Endodermal cell (in vitro differentiated cells): ENCODE measurements at places on chromosomes 4 and X. TPM values are rescaled to one million over a fixed set of nuclear protein-coding genes. Genes with fewer than 3 reads are reported as not detected.
A peak's percentile ranks its signal among the peaks of the same experiment; 100 is the strongest.

RBM41 gene
- total RNA-seq = 22.8 and 26.1 TPM in 2 replicates

AWAT2 gene
- not detected in 2 replicates for total RNA-seq

- H3K4me1 ChIP-seq = no peaks in the 10 kb centered on the region
- H3K4me3 ChIP-seq = no peak overlapping the region
- no peaks in the 10 kb centered on the region for H3K27me3 ChIP-seq
- H3K36me3 ChIP-seq = no peaks in the 10 kb centered on the region
These were observed 24.4 kb upstream of the SMARCA5 start for GRCh38 chr4:143489106-143489505.

DNA sequence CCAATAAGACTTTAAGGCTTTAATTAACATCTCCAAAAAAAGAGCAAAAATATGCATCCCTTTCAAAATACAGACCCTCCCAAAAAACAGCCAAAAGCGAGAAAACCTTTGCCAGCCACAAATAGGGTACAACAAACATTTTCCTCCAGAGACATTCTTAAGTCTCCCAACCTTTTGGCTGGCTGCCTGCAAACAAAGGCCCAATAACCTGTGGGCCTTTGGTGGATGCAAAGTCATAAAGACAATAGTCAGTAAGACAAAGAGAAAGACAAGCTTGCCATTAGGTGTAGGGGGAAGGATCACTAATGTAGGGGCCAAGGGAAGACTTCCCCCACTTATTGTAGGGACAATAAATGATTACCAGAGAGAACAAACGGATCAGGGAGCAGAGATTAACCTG, 215.5 kb upstream of the ZFP42 start:
- H3K27me3 ChIP-seq = no peaks in the 10 kb centered on the region
- no peak for DNase-seq
- no peak overlapping the region for H3K4me3 ChIP-seq
- no peaks in the 10 kb centered on the region for H3K4me1 ChIP-seq
- H3K27ac ChIP-seq = no peak overlapping the region

- no peak for DNase-seq
- H3K27me3 ChIP-seq = no peaks in the 10 kb centered on the region
- no peak overlapping the region for H3K4me3 ChIP-seq
- H3K27ac ChIP-seq = no peak overlapping the region
- peaks cover 11% of the 10 kb centered on the region for H3K4me1 ChIP-seq
These were observed 103.0 kb upstream of the MBNL3 start for GRCh38 chrX:132591719-132592275.

DNA sequence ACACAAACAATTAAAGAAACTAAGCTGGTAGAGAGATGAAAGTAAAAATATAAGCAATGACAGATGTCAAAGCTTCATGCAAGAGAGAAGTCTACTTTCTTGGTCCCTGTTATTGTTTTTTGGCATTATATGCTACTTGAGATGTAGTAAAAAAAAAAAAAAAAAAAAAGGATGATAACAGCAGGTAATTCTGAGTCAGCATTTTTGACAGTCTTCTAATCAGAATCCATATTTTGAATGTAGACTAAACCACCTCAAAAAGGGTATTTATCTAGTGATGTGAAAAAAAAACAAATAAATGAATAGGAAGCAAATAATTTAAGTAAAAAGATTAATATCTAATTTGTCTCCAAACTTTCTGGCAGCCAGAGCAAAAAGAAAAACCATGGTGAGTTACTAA, 422.2 kb upstream of the CPEB2 start:
- DNase-seq = no peak
- H3K36me3 ChIP-seq = no peaks in the 10 kb centered on the region
- H3K4me1 ChIP-seq = no peaks in the 10 kb centered on the region
- no peak overlapping the region for H3K27ac ChIP-seq
- no peak overlapping the region for H3K4me3 ChIP-seq

DNA sequence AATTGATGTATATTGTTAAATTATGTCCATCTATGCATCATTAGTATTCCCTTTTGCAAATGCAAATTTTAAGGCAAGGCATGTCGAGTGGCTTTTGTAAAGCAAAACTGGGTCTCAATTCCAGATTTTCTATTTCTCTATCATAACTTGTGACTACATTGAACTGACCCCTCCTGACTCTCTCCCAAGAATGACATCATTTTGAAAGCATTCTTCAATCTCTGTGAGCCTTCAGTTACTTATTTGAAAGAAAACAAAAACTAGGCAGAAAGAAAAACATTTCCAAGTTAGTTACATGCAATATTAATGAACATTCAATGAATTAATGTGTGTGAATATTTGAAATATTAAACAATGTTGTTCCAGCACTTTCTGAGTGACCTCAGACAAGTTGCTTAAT, 314.3 kb upstream of the CLNK start:
- H3K27ac ChIP-seq = no peak overlapping the region
- H3K27me3 ChIP-seq = no peaks in the 10 kb centered on the region
- H3K4me1 ChIP-seq = peaks cover 4% of the 10 kb centered on the region

OTUD6A gene
- total RNA-seq = not detected in 2 replicates

- H3K27ac ChIP-seq = no peak overlapping the region
- DNase-seq = no peak
- no peaks in the 10 kb centered on the region for H3K4me1 ChIP-seq
- no peak overlapping the region for H3K4me3 ChIP-seq
- no peaks in the 10 kb centered on the region for H3K36me3 ChIP-seq
- no peaks in the 10 kb centered on the region for H3K27me3 ChIP-seq
These were observed 44.2 kb downstream of the GSX2 start for GRCh38 chr4:54144199-54144598.

DNA sequence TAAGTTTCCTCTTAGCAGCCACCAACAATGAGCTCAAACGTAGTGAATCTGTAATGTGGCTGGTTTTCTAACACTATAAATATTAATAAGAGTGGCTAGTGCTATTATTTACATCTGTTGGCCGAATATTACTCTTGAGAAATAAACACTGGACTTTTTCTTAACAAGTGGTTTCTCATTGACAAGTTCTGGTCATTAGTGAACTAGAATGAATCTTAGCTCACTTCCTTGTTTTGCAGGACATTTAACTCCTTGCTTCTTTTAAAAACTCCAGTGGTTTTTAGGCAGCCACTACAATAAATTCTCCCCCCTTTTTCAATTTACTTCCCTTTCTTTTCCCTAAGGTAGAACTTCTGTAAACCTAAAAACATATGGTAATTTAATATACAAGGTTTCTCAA, 177.2 kb downstream of the ARAP2 start:
- no peak for DNase-seq
- no peaks in the 10 kb centered on the region for H3K4me1 ChIP-seq
- no peaks in the 10 kb centered on the region for H3K36me3 ChIP-seq
- H3K4me3 ChIP-seq = no peak overlapping the region

GABRA4 gene
- 0.37 and 0.68 TPM in 2 replicates for total RNA-seq

DNA sequence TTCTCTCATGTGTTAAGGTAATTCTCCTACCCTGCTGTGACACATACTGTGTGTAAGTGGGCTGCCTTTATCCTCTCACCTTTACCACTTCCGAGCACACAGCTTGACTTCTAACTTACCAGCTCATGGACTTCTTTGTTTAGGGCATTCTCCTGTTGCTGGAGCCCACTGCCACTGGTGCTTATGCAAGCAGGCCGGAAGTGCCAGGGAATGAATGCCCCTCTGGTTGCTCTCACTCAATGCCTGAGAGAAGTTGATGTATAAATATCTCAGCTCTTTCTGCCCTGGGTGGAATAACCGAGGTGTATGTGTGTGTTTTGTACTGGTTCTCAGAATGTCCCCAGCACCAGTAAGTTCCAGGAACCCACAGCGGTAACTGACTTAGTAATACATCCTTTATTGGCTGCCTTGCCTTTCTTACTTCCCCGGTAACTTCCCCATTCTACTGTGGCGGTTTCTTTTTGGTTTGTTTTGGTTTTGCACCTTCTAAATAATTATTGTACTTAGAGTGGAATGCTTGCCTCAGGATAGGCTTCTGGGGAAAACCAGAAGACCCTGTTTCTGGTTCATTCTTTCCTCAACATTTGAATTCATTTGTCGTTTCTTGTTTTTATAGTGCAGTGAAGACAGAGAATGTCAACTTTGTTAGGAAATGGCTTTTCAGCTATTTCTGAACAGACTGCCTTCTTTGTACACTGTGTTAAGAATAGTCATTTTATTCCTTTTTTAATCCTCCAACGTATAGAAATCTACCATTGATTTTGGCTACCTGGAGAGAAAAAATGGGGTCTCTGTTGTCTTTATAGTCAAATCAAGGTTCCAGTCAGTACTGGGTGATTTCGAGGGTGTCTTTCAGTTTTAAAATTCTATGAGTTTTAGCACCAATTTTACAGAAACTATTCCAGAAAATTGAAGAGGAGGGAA, 45.4 kb downstream of the CXorf58 start:
- H3K27me3 ChIP-seq = no peaks in the 10 kb centered on the region
- no peak overlapping the region for H3K27ac ChIP-seq
- H3K4me3 ChIP-seq = no peak overlapping the region
- no peaks in the 10 kb centered on the region for H3K36me3 ChIP-seq

DNA sequence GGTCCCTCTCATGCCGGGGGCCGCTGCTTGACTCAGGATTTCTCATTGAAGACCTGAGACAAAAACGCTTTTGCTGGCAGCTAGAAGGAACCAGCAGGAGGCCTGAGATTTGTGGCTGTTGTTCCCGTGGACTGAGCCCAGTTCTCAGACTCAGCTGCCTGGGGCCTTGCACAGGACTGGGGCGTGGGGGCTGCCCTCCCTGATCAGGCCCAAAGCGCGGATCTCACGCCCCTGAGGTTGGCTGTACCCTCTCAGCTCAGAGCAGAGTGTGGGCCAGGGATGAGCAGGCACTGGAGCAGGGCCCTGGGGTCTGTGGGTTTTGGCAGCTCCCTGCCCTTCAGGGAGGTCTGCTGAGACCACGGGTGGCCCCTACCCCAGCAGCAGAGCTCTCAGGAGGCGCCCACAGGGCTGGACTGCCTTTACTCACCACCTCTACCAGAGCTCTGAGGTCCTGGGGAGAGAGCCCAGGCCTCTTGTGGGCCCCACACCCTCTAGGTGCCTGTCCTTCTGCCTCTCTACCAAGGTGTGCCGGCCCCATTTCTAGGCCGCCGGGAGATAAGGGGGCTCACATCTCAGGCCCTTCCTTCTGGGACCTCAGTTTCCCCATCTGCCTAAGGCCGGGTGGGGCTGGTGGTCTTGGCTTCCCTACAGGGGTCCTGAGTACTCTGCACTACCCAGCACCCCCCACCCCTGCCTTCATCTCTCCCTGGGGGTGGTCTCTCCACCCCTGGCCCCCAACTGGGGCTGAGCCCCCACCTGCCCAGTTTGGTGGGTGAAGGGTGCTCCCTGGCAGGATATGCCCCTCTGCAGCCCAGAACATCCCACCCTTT, 5.6 kb downstream of the MSANTD1 start:
- H3K27ac ChIP-seq = peak overlapping the region; percentile 38
- no peaks in the 10 kb centered on the region for H3K36me3 ChIP-seq
- H3K4me1 ChIP-seq = no peaks in the 10 kb centered on the region
- peak; percentile 34 for DNase-seq
- no peak overlapping the region for H3K4me3 ChIP-seq

FRAS1 gene
- total RNA-seq = 61.2 and 77.0 TPM in 2 replicates

DNA sequence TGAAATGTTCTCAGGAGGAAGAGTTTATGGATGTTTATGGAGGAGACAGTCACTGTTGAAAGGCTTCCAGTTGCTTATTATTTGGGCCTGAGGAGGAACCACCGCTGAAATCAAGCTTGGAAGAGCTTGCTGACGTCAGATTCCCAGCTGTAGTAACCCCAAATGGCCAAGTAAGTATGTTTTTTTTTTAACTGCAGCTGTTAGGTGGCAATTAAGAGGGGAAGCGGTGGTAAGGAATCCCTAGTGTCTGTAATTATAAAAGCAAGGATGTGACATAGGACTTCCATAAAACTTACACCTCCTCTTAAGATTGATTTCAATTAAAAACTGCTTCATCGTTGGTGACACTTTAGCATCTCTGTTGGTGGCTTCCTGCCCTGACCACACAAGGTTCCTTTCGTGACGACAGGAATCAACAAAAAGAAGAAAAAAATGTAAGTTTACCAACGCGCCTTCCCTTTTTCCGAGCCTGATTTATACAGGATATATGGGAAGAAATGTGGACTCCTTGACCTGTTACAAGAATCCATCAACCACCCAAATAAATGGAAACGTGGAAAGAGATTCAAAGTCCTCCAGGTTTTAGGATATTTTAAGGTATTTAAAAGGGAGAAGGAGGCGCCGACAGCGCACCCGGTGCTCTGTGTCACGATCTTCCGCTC, 884 bp downstream of the RELL1 start:
- no peak overlapping the region for H3K27ac ChIP-seq
- H3K4me3 ChIP-seq = peak overlapping the region; percentile 94
- H3K27me3 ChIP-seq = no peaks in the 10 kb centered on the region
- no peaks in the 10 kb centered on the region for H3K36me3 ChIP-seq

DNA sequence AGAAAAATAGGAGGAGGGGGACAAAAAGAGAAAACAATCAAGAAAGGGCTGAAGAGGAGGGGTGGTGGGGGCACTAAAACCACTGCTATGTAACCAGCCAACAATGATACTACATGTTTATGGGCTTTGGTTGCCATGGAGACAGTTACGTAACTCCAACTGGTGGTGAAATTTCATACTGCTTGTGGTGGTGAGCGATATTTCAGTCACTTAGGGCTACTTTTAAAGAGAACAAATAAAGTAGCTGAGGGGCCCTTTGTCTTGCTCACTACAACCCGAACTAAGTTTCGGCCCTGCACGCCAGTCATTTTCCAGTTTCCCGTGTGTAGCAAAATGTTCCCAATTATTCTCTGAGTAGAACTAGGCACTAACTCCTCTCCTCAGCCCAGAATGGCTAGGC, 275.2 kb upstream of the EDA2R start:
- no peaks in the 10 kb centered on the region for H3K27me3 ChIP-seq
- H3K4me3 ChIP-seq = no peak overlapping the region
- no peaks in the 10 kb centered on the region for H3K36me3 ChIP-seq
- peak overlapping the region; percentile 66 for H3K27ac ChIP-seq

GAGE12H gene
- total RNA-seq = not detected in 2 replicates

- H3K27ac ChIP-seq = no peak overlapping the region
- no peaks in the 10 kb centered on the region for H3K27me3 ChIP-seq
- no peaks in the 10 kb centered on the region for H3K36me3 ChIP-seq
- no peak for DNase-seq
- H3K4me1 ChIP-seq = no peaks in the 10 kb centered on the region
- H3K4me3 ChIP-seq = no peak overlapping the region
These were observed 20.6 kb upstream of the MAML3 start for GRCh38 chr4:140174543-140174942.

DNA sequence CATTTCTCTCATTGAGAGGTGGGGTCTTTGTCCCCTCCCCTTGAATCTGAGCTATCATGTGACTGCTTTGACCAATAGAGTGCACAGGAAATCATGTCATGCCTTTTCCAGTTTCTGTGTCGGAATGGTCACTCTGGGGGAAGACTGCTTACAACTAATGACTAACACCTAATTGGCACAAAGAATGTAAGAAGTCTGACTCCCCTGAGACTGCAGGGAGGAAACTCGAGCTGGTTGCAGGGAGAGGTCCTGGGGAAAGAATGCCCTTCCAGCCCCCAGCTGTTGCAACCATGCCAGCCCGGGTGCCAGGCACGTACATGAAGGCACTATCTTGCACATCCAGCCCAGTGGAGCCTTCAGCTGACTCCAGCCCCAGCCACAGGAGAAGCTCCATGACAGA, 254.2 kb downstream of the DHX15 start:
- H3K27ac ChIP-seq = no peak overlapping the region
- H3K4me3 ChIP-seq = no peak overlapping the region

AMER1 gene
- total RNA-seq = 4.4 to 12.3 TPM (median 11.2 TPM) in 3 replicates

- DNase-seq = no peak
- no peaks in the 10 kb centered on the region for H3K27me3 ChIP-seq
- no peaks in the 10 kb centered on the region for H3K36me3 ChIP-seq
- H3K27ac ChIP-seq = no peak overlapping the region
These were observed 434.3 kb upstream of the RASGEF1B start for GRCh38 chr4:81905971-81906370.
